ENCODE measurements at places on chromosomes 3 and 15. TPM values are rescaled to one million over a fixed set of nuclear protein-coding genes. Genes with fewer than 3 reads are reported as not detected.

DNA sequence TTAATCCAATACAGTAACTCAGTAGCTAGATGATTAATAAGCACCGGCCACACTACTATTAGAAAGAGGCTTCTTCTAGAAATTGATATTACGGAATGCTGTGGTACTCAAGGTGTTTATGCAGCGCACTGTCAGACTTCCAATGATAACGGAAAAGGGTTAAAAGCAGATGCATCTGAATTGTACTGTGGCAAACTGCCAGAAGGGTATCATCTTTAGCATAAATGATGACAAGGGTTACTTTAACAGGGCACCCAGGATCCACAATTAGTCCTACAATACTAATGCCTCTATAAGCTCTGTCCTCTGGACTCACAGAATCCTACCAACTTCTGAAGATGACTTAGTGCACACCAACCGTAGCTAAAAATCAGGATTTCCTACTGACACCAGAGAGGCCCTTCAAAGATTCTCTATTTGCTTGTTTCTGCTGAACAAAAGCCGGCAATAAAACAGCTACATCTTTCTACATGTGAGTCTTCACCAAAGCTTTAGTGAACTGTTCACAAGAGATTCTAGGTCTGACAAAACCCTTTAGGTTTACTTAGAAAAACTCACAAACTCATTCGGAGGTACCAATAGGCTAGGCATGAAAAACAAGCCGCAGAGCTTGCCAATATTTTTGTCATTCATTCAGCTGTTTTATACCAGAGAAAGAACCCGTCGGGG, 7.1 kb downstream of the SATB1 start:
- DNase-seq: no peak

KCNMB3 gene
- total RNA-seq: 0.58 TPM

DNA sequence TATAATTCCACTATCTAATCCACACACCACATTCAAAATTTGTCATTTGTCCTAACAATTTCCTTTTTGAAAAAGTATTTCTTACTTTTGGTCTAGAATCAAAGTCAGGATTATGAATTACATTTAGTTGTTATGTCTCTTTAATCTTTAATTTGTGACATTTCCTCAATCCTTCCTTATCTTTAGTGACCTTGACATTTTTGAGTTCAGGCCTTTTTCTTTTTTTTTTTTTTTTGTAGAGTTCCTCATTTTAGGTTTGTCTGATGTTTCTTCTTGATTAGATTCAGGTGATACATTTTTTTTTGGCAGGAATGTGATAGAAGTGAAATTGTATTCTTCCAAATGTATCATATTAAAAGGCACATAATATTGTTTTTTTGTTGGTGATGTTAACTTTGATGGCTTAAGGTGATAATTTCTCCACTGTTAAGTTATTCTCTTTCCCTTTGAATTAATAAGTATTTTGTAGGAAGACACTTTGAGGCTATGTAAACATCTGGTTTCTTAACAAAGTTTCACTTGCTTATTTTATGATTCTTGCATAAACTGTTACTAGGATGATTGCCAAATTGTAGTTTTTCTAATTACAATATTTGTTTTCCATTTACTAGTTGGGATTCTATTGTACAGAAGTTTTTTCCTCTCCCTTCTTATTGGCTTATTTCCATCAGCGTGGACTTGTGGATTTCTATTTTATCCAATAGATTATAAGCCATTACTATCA, 16.3 kb downstream of the SLC35G2 start:
- DNase-seq: no peak

XCR1 gene
- total RNA-seq: not detected

FOXL2NB gene
- not detected for total RNA-seq

PEAK1 gene
- 17.8 TPM for total RNA-seq

DNA sequence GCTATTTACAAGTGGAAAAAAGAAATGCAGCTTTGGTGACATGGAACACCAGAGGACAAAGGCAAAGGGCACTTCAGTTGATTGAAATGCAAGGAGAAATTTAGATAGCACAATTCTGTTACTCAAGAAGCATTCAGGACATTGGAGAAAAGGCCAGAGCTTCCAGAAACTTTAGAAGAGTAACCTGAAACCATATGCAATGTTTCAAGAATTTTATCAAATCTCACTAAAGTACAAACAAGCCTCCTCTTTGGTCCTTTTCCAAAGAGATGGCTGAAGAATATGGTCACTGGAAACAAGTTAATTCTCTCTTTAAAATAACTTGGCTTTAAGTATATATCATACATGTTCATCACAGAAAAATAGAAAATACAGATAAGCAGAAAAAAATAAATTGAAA, 14.6 kb upstream of the LMOD3 start:
- DNase-seq: no peak

DNA sequence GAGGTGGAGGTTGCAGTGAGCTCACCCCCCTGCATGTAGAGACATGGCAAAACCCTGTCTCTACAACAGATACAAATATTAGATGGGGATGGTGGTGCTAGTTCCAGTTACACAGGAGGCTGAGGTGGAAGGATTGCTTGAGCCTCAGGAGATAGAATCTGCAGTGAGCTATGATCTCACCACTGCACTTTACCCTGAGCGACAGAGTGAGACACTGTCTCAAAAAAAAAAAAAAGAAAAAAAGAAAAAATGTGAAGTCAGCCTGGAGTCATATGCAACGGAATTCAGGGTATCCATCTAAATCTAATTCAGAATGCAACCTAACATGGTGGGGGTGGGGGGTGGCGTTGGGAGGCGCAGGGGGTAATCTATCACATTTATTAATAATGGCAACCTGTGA, 37.1 kb upstream of the NR2F2 start:
- DNase-seq: no peak

GRCh38 chr15:68310178-68310803, 32.7 kb downstream of the FEM1B start:
- DNase-seq: no peak

- DNase-seq: no peak
Measured at GRCh38 chr15:28942046-28942445, 56.3 kb downstream of the APBA2 start.

GRCh38 chr15:27705056-27705455, 394.1 kb downstream of the OCA2 start:
- DNase-seq: no peak

COL6A5 gene
- not detected for total RNA-seq

C3orf85 gene
- total RNA-seq: not detected
